Hematopoietic multipotent progenitor cell treated with erythropoietin and hydrocortisone succinate and interleukin-3 and kit ligand, for 17 days (in vitro differentiated cells): ENCODE measurements at places on chromosomes 7 and 10.

- DNase-seq: no peak
Measured at GRCh38 chr10:90288391-90288933, 569.4 kb downstream of the HTR7 start.

DNA sequence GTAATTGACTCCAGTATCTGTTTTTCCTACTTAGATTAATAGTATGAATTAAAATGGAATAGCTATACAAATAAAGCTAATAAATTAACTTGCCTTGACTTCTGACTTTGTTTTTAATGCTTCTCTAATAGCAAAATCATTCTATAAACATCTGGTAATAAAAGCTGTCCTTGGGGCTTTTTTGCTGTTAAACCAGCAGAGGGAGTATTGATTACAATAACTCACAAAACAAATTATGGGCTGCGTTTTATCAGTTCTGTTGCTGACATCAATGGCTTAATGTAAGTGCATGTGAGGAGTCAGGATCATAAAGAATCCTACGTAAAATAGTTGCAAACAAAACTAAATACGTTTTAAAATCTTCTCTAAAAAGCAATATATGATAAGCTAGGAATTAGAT is 667.8 kb downstream of the PCDH15 start:
- no peak for DNase-seq

GRCh38 chr7:155848691-155849669 is 36.7 kb upstream of the SHH start:
- DNase-seq: no peak

DNA sequence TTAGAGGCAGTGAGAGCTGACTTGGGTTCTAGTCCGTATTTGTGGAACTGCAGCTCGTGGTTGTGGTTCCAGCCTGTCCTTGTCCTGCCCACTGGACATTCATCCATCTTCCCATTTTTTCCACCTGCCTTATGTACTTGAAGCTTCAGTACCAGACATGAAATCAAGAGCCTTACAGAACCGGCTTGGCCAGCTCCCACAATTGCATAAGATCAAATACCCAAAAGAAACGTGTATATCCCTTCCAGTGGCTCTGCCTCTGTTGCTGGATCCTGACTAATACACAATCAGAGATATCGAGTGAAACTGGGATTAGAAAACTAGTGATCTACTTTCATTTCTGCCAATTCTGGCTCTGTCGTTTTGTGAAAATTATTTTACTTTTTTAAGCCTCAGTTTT is 23.8 kb upstream of the LIPA start:
- DNase-seq: no peak

GRCh38 chr7:20030915-20031362 is 186.2 kb downstream of the MACC1 start:
- DNase-seq: no peak
